ENCODE measurements at places on chromosomes 5 and 9.

GRCh38 chr5:113190347-113190746 lies 213.7 kb downstream of the DCP2 start:
- no peak for DNase-seq

DNA sequence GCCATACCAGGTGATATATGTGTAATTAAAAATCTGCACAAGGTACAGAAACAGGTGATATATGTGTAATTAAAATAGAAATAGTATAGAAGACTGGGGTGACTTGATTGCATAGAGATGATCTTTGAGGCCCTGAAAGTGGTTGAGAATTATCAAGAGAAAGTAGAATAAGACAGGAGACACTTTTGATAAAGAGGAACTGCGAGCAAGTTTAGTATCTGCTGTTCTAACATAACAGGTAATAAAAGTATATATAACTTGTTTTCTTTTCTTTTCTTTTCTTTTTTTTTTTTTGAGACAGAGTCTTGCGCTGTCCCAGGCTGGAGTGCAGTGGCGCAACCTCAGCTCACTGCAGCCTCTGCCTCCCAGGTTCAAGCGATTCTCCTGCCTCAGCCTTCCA lies 5.4 kb downstream of the SNX2 start:
- DNase-seq = no peak

DNA sequence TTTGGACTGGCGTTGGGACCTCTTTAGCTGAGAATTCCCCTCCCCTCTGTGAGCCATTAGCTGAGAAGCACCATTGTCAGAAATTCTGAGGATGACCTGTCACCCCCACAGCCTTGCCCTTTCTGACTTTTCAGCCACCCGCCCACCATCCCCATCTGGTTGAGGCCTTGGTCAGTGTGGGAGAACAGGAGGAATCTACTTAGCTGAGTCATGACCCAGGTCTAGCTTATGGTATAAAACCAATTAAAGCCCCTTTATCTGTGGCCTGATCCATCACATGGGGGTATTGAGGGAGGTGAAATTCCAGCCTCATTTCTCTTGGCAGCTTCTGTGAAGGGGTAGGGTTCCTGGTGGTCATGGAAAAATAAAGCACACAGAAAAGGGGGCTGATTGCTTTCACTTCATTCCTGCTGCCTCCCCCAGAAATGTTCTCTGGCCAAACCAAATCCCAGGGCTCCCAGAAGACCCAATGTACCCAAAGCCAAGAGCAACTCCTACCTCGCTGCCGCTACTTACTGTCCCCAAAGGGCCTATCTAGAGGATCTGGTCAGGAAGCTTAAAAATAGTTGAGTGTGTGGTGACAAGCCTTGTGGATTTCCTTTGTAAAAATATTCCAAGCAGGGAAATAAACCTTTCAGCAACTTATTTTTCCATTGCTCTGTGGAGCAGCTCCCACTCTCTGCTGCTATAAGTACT lies 174.8 kb upstream of the TNC start:
- DNase-seq = no peak

GRCh38 chr9:37491939-37492338 lies 6.2 kb downstream of the POLR1E start:
- no peak for DNase-seq

DNA sequence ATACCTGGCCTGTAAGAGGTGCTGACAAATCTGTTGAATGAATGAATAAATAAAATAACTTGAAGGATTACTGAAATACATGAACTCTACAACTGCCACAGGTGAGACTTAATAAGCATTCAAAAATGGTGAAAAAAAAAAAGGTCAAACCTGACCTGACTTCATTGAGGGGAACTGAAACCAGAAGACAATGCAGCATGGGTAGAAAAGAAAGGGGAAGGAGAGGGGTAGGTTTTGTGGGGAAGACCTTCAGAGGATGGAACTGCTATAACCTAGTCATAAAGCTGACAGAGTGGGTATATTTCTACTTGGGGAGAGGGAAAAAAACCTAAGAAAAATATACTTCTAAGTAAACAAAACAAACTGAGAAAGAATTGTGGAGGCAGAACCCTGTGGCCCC lies 56.6 kb downstream of the RASEF start:
- no peak for DNase-seq

- no peak for DNase-seq
These were observed 202.6 kb upstream of the MAP3K1 start for GRCh38 chr5:56612759-56613158.

- DNase-seq = no peak
These were observed 71.3 kb upstream of the CXCL14 start for GRCh38 chr5:135650081-135650480.

GRCh38 chr9:89953824-89954615 lies 349.2 kb downstream of the GADD45G start:
- no peak for DNase-seq

DNA sequence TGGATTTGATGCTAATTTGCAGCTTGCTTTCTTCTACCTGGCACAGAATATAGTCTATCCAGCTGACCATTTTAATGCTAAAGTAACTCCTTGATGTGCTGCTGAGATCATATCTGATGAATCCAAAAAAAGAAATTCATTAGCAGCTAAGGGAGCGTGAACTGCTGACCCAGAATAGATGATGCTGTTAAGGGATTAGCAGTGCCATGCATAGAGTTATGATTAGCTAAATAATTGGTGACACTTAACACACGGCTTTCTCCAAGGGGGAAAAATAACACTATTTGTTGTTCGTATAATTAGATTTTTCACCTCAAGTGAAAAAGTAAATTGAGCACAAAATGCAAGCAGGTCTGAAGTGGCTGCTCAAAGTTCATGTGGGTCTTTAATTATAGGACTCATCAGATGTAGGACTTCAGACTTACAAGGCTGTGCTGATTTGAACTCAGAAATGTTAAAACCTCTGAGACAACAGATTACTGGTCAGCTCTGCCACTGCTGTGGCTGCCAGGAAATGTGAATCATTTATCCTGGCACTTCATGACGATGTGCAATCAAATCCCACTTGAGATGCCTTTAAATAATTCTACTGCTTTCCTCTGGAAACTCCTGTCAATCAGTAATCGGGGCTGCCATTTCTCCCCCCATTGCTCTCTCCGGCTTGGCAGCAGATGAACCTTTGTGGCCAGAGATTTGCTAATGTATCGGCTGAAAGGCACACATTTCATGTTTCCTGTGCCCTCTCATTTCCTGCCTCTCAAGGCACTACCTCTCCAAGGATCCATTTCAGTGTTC lies 291.6 kb upstream of the C9orf72 start:
- no peak for DNase-seq

- no peak for DNase-seq
These were observed 287.7 kb downstream of the FBXL7 start for GRCh38 chr5:15787681-15788080.

DNA sequence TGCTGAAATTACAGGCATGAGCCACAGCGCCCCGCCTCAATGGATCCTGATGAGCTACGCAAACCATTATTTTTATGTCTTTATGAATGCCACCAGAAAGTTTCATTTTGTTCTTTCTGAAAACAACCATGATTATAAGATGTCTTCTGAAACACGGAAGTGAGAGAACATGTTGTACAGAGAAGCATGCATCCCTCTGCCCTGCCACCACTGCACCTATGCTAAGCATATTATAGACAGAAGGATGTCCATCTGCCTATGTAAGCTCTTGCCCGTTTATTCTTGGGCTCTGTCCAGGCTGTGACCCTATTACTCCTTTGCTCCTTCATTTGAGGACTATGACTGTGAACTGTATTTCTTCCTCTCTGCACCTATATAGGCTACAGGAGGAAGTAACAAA lies 74.3 kb downstream of the GRAMD2B start:
- DNase-seq = no peak

GRCh38 chr9:113620377-113621161 lies 157.0 kb downstream of the RGS3 start:
- DNase-seq = peak; percentile 76

- DNase-seq = no peak
These were observed 99.6 kb upstream of the RAPGEF1 start for GRCh38 chr9:131839281-131840084.

DNA sequence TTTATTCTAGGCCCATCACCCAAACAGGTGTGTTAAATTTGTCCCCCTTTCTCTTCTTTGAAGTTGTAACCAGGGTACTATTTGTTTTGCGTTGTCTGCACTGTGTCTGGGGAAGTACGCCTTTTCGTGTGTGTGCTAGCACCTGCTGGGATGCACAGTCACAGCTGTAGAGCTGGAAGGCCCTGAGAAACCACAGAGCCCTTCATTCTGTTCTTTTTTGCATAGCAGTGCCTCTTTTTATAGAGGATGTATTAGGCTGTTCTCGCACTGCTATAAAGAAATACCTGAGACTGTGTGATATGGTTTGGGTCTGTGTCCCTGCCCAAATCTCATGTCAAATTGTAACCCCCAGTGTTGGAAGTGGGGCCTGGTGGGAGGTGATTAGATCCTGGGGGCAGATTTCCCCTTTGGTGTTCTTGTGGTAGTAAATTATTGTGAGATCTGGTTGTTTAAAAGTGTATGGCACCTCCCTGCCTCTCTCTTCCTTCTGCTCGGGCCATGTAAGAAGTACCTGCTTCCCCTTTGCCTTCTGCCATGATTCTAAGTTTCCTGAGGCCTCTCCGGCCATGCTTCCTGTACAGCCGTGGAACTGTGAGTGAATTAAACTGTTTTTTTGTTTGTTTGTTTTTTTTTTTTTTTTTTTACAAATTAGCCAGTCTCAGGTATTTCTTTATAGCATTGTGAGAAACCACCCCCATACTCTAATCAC lies 14.0 kb downstream of the SEC61B start:
- DNase-seq = no peak
